ENCODE measurements at places on chromosomes 2 and 18. TPM values are rescaled to one million over a fixed set of nuclear protein-coding genes. Genes with fewer than 3 reads are reported as not detected.

DNA sequence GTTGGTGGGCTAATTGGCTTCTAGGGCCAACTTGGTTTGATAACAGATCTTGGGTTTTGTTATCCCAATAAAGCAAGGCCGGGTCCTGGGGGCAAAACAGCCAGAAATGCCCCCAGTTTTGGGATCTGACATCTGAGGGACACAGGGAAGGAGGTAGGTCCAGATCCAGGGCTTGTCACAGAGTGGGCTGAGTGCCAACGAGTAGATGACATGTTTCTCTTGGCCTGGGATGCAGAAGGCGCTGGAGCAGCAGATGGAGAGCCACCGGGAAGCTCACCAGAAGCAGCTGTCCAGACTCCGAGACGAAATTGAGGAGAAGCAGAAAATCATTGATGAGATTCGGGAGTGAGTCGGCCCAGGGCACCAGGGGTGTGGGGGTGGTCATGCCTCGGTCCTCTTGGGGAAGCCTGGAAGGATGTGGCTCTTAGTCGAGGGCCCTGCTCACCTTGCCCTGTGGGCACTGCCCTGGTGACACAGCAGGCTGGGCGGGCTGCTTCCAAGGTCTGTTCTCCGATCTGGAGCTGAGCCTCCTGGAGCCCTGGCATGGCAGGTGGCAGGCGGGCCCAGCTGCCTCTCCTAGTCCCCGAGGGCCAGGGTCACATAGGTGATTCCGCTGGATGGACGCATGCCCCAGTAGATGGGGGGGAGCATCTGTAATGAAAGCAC, 40.2 kb upstream of the LYPD6B start:
- DNase-seq: no peak

The FBXO48 gene
- 1.7 TPM for total RNA-seq

- DNase-seq: no peak
These were observed 175.9 kb upstream of the NXPH2 start for GRCh38 chr2:138956116-138956515.

DNA sequence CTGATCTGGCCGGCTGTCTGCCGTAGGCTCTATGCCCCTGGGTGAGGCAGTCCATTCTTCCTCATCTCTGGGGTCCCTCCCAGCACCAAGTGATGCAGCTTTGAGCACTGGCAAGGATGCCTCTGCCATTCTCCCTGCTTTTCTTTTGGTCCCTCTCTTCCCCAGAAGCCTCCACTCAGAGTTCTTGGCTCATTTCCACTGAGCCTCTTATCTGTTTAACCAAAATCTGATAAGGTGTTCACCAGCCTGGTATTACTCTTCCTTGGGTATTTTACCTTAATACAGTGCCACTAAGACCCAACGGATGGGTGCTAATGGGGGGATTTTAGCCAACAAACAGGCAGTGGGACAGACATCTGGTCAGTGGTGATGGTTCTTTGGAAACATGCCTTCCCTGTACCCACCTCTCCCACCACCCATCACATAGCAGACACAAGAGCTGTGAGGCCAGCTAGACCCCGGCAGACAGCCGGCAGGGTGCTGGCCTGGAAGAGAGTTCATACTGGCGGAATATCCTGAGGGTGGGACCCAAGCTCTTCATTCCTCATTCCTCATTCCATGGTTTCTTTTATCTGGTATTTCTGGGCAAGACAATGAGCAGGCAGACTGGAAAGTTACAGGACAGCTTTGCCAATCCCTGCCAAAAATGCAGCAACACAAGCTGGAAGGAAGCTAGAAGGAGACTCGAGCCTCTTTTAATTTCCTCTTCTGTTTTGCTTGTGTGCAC, 34.6 kb downstream of the ZBTB7C start:
- no peak for DNase-seq

- DNase-seq: no peak
These were observed 223.5 kb downstream of the UBE2E3 start for GRCh38 chr2:181203916-181204315.

DNA sequence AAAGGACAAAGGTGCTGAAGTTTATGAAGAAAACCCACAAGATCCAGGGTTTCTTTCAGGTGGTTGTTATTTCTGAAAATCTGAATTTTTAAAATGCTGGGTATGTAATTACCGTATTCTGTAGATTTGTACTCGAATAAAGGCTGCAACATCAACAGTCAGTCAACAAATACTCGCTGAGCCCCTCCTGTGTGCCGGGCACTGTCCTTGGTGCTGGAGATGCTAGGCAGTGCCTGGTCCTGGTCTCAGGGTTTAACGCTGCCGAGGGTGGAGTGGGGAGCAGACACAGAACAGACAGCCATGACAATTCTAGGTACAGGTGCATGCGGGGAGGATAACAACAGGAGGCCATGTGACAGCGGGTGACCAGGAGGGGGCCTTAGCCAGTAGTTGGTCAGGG, 27.2 kb upstream of the PDIA6 start:
- peak; percentile 30 for DNase-seq

The ADD2 gene
- 0.23 TPM for total RNA-seq
